IPS DF 19.7 (cell line): ENCODE measurements at places on chromosomes 3 and 15.

GRCh38 chr3:33364531-33365128 is 75.6 kb downstream of the UBP1 start:
- no peak for DNase-seq

- no peak for DNase-seq
These were observed 167.1 kb downstream of the P3H2 start for GRCh38 chr3:189953551-189953950.

GRCh38 chr3:11305509-11305908 is 33.3 kb downstream of the ATG7 start:
- DNase-seq = no peak

DNA sequence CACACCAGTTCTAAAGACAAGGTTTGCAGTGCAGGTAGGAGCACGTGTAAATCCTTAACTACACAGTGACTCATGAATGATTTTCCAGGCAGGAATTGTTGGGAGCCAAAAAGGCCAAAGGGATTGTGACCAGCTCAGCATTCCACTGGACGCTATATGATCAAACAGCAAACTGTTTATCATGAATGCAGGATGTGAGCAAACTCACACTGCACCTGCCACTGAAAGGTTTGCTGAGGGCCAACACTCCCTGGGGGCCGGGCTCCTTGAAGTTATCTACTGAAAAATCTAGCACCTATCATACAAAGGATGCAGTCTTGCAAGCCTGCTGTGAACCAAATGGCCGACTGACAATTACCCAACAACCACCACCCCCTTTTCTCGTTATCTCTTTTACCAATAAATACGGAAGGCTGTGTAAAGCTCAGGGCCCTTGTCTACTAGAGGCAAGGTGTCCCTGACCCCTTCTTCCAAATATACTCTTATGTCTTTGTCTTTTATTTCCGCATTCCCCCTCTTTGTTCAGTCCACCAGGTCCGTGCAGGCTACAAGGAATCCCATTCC is 11.5 kb upstream of the DNASE1L3 start:
- no peak for DNase-seq

- DNase-seq = no peak
These were observed 68.9 kb downstream of the GHSR start for GRCh38 chr3:172379372-172379771.

DNA sequence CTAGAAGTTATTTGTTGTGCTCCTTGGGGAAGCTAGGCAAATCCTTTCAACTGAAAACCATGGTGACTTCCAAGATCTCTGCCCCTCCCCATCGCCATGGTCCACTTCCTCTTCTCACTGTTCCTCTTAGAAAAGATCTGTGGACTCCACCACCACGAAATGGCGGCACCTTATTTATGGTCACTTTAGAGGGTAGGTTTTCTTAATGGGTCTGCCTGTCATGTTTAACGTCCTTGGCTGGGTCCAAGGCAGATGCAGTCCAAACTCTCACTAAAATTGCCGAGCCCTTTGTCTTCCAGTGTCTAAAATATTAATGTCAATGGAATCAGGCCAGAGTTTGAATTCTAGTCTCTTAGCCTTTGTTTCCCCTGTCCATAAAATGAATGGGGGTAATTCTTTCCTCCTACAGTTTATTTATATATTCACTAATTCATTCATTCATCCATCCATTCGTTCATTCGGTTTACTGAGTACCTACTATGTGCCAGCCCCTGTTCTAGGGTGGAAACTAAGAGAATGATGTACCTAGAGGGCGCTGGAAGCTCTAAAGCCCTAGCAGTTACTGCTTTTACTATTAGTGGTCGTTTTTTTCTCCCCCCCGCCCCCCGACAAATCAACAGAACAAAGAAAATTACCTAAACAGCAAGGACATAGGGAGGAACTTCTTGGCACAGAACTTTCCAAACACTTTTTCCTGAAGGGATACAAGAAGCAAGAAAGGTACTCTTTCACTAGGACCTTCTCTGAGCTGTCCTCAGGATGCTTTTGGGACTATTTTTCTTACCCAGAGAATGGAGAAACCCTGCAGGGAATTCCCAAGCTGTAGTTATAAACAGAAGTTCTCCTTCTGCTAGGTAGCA is 657 bp downstream of the PATL2 start:
- DNase-seq = no peak

- no peak for DNase-seq
These were observed 24.5 kb upstream of the PLA2G4D start for GRCh38 chr15:42118650-42119445.

DNA sequence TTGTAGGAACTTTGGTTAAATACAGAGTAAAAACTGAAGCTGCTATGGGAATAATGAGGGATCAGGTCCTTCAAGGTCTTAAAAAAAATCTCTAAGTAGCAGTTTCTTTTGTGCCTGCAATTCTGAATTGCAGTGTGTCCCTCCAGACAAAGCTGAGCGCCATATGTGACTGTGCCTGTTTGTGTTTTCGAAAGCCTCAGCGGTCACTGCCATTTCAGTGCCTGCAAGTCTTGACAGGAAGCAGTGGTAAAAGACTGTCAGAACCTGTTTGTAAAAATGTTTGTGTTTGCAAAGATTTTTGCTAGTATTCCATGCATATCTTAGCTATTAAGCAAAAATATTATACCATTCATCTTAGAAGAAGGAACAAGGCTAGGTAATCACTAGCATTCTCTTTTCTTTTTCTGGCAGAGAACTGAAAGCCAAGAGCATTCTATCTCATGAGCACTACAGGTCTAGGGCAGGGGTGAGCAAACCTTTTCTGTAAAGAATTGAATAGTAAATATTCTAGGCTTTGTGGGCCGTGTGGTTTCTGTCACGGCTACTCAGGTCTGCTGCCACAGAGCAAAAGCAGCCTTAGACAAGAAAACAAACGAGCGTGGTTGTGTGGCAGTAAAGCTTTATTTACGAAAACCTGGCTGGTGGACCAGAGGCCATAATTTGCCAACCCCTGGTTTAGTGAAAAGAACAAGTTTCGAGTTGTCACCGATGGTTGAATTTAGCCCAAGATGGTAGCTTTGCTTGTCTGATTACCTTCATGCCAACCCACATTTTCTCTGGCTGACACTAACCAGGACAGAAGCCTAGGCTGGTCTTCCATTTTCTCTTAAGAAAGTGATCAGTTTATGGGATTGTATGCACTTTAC is 134.4 kb downstream of the CACNA1D start:
- no peak for DNase-seq

- no peak for DNase-seq
These were observed 98.5 kb upstream of the PSMD6 start for GRCh38 chr3:64121750-64122311.

- DNase-seq = no peak
These were observed 166.8 kb downstream of the LPP start for GRCh38 chr3:188320757-188321156.

GRCh38 chr3:65963787-65964677 is 74.7 kb downstream of the MAGI1 start:
- peak; percentile 23 for DNase-seq

- no peak for DNase-seq
These were observed 53.3 kb upstream of the SNRK start for GRCh38 chr3:43233062-43233461.

DNA sequence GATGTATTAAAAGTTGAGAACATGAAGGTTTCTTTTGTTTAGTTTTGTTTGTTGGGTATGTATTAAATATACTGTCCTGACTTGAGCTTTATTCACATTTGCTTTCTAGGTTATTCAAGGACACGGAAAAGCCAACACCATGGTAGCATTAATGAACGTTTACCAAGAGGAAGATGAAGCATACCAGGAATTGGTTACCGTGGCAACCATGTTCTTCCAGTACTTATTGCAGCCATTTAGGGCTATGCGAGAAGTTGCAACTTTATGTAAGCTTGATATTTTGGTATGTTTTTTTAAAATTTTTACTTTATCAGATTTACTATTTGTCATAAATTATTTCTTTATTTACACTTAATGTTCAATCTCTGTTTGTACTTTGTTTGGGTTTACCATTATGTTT is 3.6 kb downstream of the WHAMM start:
- no peak for DNase-seq

GRCh38 chr3:139671107-139671506 is 6.7 kb downstream of the NMNAT3 start:
- DNase-seq = no peak

DNA sequence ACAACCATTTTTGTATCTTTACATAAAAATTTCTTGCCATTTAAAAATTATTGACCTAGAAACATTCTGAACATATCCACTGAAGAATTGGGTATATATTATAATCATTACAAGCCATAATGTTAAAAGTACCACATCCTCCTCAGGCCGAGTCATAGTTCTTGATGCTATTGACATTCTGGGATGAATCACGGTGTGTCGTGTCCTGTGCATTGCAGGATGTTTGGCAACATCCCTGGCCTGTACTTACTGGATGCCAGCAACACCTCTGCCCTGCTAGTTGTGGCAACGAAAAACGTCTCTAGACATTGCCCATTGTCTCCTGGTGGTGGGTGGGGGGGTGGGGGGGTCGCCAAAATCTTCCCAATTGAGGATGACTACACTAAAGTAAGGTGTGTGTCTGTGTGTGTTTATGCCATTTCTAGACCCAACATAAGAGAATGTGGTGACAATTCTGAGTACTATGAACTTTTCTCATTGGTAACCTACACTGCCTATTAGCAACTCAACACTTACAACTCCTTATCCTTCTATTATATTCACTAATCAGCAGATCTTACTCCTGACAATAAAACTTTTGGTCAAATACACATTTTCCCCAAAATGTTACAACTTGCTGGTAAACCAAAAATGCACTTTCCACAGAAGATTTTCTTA is 471.6 kb downstream of the FOXP1 start:
- DNase-seq = no peak

DNA sequence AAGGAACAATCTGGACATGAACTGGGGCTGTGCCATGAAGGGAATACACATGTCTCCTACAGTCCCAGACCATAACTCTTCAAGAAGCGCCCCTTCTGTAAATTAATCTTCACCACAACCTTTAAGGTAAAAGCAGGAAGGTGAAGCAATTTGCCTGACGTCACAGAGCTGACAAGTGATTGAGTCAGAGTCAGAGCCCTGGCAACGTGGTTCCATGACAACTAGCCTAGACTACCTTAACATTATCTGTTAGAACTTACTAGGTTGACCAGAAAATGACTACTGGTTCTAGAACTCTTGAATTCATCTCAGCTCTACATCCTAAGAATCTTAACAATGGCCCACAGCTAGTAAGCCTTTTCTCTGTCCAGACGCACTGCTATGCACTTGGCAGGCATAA is 124.6 kb downstream of the NTRK3 start:
- DNase-seq = no peak

GRCh38 chr3:118817748-118818165 is 216.9 kb downstream of the IGSF11 start:
- DNase-seq = no peak

DNA sequence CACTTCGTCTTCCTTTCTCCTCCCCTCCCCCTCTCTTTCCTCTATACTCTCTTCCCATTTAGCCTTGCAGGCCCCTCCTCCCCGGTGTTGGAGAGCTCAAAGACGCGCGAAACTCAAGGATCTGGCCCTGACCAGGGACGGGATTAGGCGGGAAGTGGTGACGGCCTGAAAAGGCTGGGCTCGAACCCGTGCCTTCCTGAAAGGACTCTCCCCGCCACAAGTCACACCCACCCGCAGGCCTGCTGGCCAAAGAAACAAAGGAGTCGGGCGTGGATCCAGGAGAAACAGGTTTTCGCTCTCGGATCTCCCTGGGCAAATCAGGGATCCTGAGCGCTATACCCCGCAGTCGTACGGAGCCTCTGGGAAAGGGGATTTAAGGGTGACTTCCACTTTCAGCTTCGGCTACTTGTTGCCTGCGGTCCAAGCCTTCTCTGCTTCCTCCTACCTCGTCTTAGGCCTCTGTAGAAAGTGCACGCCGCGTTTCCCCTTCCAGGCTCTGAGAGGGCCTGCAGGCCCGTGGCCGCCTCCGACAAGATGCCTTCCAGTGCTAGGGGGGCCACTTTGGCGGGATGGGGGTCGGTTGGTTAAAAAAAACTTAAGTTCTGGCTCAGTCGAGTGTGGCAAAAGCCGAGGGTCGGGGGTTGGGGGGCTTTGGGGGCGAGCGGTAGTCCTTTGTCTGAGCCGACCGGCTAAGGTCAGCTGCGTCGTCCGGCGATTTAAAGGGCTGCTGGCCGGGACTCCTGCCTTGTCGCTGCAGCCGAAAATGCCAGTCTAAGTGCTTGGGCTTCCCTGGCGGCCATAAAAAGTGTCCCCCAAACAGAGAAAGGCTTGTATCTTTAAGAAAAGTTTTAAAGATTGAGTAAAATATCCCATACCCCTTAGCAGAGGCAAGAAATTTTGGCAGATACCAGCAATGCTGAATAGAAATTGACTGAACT is 8.2 kb downstream of the ZIC4 start:
- DNase-seq = no peak

DNA sequence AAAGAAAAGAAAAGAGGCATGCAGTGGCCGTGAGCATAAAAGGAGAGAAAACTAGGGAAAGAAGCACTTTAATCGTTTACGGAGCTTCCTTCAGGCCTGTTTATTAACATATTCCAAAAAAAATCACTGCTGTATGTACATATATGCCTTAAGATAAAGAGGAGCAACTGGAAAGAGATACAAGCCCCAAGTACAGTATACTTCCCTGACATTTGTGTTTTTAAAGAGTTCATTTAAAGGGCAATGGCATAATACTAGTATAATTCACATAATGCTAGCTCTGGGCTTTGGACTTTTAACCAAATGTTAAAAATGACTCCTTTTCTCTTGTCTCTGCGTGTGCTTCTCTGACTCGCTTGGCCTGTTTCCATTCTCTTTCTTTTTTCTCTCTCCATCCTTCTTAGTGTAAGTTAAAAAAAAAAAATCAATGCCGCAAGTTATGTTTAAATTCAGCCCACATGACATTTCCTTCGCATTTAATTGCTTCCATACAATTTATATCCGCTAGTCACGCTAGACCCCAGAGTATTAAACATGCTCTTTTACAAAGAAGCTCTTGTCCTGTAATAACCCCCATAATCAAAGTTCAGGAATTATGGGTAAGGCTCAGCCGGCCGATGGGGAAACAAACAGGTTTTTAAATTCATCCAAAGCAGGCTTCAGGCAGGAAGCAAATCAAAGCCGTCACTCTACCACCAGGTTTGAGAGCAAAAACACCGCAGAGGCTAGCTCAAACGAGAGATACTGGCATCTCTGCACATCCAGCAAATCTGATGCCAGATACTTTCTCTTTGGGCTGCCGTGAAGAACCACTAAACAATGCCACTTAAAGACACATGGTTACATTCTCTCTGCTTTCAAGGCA is 19.4 kb downstream of the WWTR1 start:
- DNase-seq = no peak

GRCh38 chr15:58541410-58542087 is 109.8 kb downstream of the LIPC start:
- no peak for DNase-seq
